ENCODE measurements at places on chromosomes 7 and 10.

- DNase-seq = no peak
Observed at GRCh38 chr10:34814223-34814912, 728 bp downstream of the PARD3 start.

- DNase-seq = no peak
Observed at GRCh38 chr10:48683868-48684267, 805 bp upstream of the WDFY4 start.

DNA sequence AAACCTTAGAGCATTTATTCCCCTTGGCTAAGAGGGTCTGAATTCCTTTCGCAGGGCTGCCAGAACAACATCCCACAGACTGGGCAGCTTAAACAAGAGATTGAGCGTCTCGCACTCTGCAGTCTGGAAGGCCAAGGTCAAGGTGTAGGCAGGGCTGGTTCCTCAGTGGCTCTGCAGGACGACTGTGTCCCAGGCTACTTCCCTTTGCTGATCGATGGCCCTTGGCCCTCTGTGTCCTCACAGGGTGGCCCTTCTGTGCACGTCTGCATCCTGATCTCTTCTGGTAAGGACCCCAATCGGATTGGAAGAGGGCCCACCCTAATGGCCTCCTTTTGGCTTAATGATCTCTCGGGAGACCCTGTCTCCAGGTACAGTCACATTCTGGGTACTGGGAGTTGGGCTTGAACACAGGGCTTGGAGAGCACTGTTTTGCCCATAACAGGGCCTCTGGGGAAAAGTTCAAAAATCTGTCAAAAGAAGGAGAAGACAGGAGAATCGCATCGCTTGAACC lies 35.1 kb upstream of the DNAJB6 start:
- no peak for DNase-seq

- no peak for DNase-seq
Observed at GRCh38 chr7:148773334-148773733, 74.6 kb downstream of the CUL1 start.

GRCh38 chr7:1819259-1819841 lies 149.3 kb downstream of the ELFN1 start:
- DNase-seq = peak; percentile 29

GRCh38 chr7:80634505-80634904 lies 3.9 kb upstream of the CD36 start:
- no peak for DNase-seq

- peak; percentile 47 for DNase-seq
Observed at GRCh38 chr7:5478568-5479430, 55.2 kb upstream of the TNRC18 start.

GRCh38 chr10:2985729-2986232 lies 81.6 kb upstream of the PFKP start:
- no peak for DNase-seq

- DNase-seq = no peak
Observed at GRCh38 chr7:73436031-73436929, 2.7 kb downstream of the FZD9 start.

GRCh38 chr10:84511709-84512285 lies 183.4 kb downstream of the CCSER2 start:
- DNase-seq = no peak

Data from G401 (cell line).